GM23248 (cell line): ENCODE measurements at places on chromosomes 7 and 10. TPM values are rescaled to one million over a fixed set of nuclear protein-coding genes. Genes with fewer than 3 reads are reported as not detected.

DNA sequence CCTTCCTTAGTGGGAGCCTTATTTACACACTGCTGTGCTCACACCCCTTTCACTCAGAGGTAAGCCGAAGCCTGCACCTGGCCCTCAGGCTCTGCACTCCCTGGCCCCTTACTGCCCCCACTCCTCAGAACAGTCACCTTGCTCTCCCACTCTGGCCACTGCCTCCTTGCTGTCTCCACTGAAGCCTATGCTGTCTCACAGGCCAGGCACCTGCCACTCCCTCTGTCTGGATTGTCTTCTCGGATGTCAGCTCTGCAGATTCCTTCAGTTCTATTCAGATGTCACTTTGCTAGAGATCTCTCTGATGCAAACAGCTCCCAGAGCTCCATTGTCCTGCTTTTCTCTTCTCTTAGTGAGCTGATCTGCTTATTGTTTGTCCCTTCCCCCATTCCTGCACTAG lies 390.7 kb downstream of the DPP6 start:
- DNase-seq: no peak

- peak; percentile 17 for DNase-seq
These were observed 43.7 kb downstream of the KCNMA1 start for GRCh38 chr10:77593771-77594470.

DNA sequence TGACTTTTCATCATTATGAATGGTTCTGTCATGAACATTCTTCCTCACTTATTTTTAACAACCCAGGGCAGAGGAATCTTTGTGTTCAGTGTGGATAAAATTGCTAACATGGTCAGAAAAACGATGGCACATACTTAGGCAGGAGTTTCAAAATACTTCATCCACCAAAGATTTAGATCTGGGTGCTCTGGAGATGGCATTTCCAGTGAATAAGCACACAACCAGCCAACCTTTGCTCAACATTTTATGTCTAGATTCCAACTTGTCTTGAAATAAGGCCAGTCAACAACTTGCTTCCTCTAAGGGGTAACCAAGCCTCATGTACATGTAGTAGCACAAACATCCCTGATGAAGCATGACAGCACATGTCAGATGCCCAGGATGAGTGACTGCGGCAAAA lies 33.4 kb upstream of the ADRB1 start:
- DNase-seq: no peak

Gene THSD7A
- total RNA-seq: not detected in 2 replicates

Gene PRF1
- total RNA-seq: not detected in 2 replicates

DNA sequence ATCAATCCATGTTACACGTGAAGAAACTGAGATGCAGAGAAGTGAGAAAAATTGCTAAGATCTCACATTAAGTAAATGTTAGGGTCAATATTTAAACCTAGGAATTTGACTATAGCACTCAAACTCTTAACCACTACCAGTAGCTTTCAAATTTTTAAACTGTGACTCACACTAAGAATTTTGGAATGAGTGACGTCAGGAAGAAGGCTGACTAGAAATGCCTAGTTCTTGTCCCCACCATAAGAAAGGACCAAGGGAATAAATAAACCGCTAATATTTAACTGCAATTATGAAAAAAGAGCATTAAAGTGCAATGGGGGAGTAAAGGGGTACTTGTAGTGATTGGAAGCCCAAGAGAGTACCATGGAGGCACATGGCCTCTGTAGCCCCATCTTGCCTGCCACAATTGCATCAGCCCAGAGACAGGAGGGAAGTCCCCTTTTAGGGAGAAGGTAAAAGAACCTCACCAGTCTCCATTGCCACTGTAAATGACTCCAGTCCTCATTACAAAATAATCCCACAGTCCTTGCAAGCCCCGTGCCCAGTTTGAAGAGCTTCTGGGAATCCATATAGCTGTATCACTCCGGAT lies 3.5 kb upstream of the AKR1B1 start:
- peak; percentile 84 for DNase-seq

DNA sequence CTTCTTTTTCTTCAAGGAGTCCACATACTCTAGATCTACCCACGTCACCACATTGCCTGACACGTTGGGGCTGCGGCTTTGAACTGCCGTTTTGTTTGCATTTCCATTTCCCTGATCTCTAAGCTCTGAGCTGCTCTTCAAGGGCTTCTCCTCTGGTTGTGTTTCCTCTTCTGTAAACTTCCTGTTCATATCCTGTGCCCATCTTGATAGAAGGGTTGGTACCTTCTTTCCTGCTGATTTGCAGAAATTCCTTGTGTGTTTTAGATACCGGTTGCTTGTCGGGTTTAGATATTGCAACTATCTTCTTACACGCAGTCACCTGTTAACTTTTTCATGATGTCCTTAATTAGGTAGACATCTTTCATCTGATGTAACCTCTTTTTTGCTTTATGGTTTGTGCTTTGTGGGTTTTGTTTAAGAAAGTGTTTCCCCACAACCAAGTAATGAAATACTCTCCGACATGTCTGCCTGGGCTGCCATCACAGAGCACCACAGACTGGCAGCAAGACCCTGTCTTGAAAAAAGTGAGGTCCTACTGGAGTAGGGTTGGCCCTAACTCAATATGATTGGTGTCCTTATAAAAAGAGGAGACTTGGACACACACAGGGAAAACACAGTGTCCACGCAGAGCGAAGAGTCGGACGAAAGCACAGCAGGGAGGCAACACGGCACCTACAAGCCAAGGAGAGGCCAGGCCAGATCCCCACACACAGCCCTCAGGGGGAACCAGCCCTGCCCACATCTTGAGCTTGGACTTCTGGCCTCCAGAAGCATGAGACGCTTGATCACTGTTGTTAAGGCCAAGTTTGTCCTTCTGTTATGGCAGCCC lies 99.1 kb upstream of the PDGFA start:
- DNase-seq: no peak

- no peak for DNase-seq
These were observed 800.0 kb downstream of the LRMDA start for GRCh38 chr10:76231286-76231934.

DNA sequence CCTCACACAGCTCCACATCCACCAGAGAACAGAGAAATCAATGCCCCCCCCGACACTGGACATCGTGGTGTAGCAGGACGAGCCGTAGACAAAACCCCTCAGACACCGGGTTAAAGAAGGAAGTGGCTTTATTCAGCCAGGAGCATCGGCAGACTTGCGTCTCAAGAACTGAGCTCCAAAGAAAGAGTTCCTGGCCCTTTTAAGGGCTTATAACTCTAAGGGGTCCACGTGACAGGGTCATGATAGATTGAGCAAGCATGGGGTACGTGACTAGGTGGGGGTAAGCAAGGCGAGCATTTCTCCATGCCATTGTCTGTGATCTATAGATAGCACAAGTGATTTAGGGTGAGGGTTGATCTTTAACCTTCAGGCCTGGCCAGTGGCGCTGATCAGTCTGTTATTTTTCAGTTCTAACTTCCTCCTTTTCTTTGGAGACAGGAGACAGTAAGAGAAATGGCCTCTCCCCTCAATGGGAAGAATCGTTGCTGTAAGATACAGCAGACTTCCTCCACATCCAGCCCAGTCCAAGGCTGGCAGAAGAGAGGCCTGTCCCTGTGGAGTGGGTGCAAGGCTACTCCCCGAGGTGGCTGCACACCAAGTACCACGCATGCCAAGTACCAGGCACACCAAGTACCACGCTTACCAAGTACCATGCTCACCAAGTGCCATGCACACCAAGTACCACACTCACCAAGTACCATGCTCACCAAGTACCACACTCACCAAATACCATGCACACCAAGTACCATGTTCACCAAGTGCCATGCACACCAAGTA lies 19.5 kb upstream of the PPP2R2D start:
- DNase-seq: no peak

DNA sequence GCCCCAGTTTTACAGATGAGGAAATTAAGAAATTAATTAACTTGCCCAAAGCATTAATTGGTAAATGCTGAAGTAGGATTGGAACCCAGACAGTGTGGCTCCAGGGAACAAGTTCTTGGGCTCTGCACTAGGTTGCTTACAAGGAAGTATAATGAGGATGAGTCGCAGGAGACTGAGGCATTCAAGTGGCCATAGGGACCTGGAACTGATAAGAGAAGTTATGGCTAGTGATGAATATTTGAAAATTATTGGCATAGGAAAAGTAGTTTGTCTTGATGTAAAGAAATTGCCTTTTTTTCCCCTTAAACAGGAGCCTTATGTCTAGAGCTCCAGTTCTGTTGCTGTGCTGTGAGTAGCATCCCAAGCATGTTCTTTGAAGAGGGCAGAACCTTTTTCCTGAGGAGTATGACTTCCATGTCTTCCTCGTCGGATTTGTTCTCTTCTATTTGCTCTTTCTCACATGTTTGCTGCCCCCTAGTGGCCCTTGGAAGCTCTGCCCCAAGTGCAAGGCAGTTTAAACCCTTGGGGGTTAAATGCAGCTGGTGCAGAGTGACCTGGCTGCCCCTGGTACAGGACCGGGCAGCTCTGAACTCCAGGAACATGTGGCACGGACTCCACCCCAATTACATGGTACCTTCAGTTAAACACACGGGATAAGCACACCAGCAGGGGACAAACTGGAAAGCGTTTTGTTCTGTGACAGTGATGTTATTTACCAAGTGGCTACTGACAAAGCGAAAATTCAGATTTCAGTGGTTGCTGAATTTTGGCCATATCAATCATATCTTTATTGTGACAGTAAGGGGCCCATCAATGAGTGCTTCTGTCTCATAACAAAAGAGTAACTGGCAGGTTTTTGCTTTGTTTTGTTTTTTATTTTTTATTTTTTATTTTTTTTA lies 148.8 kb downstream of the HECW1 start:
- peak; percentile 89 for DNase-seq

Gene GALNT17
- not detected in 2 replicates for total RNA-seq

DNA sequence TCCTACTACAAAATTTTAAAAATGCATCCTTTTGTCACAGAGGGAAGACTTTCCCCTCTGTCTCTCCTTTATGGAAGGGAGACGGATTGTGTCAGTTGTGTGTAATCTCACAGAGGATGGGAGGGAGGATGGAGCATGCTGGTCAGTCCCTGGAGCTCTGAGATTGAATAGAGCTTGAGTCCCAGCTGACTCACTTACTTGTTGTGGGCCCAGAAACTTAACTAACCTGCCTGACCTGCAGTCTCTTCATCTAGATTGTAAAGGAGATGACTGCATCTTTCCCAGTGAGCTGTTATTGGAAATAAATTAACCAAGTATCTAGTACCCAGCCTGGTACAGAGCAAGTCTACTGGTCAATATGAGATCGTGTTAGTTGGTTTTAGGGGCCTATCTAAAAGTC lies 77.9 kb upstream of the ADO start:
- DNase-seq: no peak

DNA sequence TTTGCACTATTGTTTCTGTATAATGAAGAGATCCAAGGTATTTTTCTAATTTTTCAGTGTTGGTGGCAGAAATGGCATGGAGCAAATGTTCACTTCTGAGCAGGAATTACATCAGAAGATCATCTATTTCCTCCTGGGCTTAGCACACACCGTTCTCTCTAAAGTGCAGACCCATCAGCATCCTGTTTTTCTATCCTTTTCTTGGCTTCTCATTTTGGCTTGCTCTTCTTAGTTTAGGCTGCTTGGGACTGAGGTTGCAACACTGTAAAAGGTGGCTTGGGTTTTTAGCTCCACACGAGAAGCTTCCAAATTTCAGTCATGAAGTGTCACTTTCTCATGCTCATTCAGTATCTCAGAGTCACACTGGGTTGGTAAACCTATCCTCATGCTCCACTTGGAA lies 79.9 kb upstream of the SMIM30 start:
- peak; percentile 24 for DNase-seq

Gene MYO3A
- total RNA-seq: not detected in 2 replicates

DNA sequence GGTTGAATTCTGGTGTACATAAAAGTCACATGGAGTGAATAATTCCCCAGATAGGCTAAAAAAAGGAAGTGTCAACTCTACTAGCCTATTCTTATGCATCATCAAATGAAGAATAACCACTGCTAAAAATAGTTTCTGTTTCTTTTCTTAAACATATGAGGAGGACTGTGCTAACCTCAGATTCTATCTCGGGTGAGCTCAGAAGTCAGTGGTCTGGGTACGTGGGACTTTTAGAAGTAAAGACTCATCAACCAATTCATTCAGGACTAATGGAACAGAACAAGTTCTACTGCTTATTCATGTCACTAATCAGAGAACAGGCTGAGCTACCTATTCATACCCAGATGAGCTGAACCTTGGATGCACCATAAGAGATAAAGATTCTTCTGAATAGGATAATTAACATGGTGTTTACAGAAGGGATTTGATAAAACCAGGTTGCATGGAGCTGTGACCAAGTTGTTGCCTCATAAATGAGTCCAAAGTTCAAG lies 9.5 kb upstream of the ASAH2 start:
- peak; percentile 50 for DNase-seq

Gene AGR2
- total RNA-seq: not detected in 2 replicates

DNA sequence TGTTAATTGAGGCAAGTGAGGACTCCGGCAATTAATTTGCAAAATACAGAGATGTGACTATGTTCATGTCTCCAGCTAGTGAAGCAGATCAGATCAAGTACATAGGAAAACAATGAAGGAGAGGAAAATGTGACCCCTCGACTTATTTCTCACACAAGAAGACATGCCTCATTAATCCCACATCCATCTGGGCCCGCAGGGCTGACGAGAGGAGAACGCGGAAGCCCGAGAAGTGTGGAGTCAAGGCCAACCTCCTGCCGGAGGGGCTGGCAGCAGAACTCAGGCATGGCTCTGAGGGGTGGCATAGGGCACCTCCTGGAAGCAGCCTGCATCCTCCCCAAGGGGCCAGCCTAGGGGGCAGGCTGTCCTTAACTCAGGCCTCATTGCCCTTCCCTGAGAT lies 54.4 kb downstream of the ZNF503 start:
- DNase-seq: no peak

DNA sequence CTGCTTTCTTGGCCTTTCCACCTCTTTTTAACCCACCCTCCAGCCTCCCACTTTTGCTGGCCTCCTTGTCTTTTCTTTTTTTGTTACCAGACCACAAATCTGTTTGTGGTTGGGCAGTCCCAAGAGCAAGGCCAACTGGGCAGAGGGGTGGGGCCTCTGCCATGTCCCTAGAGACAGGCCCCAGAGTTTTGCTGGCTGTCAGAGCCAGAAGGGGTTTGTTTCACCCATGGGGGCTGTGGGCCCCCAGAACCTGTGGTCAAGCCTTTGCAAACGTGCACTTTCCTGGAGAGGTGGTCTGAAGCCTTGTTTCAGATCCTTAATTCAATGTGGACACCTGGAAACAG lies 10.3 kb downstream of the ZMIZ1 start:
- DNase-seq: no peak
